MV-4-11 (cell line): ENCODE measurements at places on chromosomes 13 and 19.

DNA sequence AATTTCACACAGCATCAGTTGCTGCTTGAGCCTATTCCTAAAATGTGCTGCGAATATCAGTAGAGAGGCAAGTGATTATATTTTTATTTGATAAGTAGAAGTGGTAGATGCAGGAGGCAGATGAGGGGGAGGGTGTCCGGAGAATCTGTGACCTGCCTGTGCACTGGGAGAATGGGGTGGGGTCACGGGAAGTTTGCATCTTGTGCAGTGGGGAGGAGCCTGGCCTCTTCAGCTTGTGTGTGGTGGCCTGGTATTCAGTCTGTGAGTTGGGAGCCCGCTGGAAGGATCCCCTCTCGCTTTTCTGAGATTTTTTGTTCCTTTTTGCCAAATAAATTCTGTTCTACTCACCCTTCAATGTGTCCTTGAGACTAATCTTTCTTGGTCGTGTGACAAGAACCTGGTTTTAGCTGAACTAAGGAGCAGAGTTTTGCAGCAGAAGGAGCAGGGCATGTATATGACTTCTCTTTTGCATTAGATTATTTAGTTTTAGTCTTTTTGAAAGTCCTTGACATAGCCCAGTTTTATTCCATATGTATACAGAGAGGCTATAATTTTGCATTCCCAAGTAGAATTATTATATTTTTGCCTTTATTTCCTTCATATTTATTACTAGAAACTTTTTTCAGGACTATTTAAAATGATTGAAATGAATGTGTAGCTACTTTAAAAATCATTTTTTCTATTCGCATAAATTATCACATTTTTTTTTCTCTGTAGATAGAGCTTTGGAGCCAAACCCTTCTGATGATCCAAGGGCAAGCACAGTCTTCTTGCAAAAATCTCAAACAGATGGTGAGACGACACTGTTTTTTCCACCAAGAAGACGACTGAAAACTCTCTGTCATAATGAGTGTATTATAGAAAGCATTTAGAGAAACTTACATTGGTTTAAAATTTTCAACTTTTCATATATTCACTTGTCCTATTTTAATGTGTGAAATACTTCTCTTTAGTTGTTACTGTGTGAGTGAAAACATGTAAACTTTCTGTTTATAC, 1257.2 kb downstream of the UQCRFS1 start:
- DNase-seq, result no peak

- DNase-seq, result no peak
Observed at GRCh38 chr19:41415154-41415571, 12.0 kb downstream of the B3GNT8 start.

DNA sequence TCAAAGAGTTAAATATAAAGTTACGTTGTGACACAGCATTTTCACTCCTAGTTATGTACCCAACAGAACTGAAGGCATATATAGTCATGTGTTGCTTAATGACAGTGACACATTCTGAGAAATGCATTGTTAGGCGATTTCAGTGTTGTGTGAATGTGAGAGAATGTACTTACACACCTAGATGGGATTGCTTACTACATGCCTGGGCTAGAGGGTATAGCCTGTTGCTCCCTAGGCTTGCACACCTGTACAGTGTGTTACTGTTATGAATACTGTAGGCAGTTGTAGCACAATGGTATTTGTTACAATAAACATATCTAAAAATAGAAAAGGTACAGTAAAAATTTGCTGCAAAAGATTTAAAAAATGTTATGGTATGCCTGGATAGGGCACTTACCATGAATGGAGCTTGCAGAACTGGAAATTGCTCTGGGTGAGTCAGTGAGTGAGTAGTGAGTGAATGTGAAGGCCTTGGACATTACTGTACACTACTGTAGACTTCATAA, 89.2 kb downstream of the DHRS12 start:
- peak; percentile 85 for DNase-seq

GRCh38 chr13:38951525-38952313, 38.9 kb downstream of the STOML3 start:
- no peak for DNase-seq

DNA sequence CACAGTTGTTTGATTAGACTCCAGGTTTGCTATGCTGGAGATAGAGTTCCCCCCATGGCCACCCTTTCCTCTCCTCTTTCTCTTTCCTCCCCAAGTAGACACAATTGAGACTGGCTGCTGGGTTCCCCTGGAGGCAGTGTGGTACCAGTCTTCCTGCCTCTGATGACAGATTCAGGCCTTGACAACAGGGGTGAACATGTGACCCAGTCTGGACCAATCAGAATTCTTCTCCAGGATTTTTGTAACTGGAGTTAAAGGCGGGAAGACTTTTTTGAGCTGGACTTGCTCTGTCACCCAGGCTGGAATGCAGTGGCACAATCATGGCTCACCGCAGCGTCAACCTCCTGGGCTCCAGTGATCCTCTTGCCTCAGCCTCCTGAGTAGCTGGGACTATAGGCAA, 48.7 kb downstream of the CCNE1 start:
- peak; percentile 42 for DNase-seq

DNA sequence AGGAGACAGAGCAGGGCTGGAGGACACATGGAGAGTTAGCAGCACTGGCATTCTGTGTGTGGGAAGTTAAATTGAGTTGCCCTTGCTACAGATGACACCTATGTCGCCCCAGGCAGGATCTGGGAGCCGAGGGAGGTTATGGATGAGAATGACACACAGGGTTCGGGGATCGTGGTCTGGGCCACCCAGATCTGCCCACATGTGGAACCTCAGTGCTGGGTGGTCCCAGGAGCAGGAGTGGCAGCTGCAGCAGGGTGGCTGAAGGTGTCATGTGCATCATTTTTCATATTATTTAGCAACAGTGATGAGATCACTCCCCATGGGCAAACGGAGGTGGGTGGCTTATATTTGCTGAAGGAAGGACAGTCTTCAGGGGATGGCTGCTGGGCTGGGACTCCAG, 3.2 kb downstream of the IL17D start:
- DNase-seq, result no peak

DNA sequence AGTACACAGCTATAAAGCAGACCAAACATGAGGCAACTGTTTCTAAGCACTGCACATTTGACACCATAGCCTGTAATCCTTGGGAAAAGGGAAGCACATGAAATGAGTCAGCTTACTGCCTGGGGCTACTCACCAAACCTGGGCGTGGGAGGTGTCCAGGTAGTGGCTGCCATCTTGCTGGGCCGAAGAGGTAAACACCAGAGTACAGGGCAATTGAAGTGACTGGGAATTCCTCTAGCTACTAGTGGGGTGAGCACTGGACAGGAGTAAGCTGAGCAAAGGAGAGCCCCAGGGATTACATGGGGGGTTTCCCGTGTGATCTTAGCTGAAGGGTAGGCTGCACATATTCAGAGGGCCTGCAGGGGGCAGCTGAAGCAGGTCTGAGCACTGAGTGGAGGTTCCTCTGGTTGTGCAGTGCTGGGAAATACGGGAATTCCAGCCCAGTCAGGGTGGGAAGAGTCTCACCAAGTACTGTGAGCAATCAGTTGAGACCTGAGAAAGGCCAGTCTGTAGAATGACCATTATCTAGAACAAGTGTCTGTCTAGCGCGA, 140.5 kb downstream of the SLC7A1 start:
- DNase-seq, result peak; percentile 3

DNA sequence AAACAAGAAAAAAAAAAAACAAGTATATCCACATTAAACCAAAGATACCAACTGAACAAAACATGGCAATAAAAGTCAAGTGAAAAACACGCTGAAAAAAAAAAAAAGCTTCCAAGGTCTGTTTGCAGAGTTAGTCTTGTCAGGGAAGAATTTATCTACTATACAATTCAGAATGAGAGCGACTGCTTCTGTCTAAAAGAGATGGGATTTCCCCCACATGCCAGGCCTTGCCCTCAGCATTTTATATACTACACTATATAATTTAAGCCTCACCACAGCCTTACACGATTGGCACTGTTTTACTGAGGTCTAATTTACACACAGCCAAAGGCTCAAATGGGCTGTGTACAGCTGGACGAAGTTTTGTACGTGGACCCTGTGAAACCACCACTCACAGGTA, 67.3 kb downstream of the FOXO1 start:
- DNase-seq, result no peak

GRCh38 chr19:39193803-39194202, 3.0 kb upstream of the NCCRP1 start:
- no peak for DNase-seq

DNA sequence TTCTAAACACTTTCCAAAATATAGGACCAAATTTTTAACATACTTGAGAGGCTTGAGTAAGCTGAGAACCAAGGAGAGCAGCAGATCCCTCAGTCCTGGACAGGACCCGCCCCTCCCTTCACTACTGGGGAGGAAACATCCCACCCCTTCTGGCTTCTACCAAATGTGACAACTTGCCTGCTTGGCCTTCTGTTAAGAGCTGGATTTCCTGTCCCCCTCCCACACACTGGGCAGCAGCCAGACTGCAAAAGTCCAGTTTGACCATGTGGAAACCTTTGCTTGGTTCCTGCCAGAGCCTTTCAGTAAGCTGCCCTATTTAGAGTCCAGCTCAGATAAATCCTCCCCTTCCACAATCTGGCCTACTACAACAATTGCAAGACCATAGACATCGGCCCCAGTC, 84.3 kb downstream of the FGF14 start:
- DNase-seq, result no peak

GRCh38 chr13:77511552-77511951, 24.0 kb upstream of the SCEL start:
- no peak for DNase-seq

DNA sequence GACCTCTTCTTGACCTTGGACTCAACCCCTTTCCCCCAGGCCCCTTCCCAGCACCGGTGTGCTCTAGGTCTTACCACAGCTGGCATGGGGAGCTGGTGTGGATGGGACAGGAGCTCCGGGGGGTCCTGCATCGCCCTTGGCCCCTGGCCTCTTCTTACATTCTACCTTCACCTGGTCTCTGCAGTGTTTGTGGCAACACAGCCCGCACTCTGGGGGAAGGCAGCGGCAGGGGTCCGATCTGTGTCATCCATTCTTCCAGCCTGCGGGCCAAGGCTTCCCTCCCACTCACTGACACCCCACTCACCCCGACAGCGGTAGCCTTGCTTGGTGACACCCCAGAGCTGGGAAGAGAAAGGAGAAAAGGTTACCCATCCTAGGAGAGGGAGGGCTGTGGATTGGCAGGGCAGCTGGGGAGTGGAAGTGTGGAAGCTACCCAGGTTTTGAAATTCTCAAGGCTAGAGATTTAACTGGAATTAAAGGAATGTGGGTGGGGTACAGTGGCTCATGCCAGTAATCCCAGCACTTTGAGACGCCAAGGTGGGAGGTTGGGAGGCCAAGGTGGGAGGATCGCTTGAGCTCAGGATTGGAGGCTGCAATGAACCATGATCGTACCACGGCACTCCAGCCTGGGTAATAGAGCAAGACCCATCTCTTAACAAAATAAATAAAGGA, 8.3 kb downstream of the FAM98C start:
- DNase-seq, result no peak

GRCh38 chr13:21453387-21454081, 5.6 kb downstream of the ZDHHC20 start:
- no peak for DNase-seq

GRCh38 chr13:70249332-70250064, 141.2 kb upstream of the KLHL1 start:
- DNase-seq, result no peak

GRCh38 chr19:792306-792885, 4.9 kb upstream of the PTBP1 start:
- DNase-seq, result no peak

- no peak for DNase-seq
Observed at GRCh38 chr19:49339301-49340068, 4.3 kb downstream of the CD37 start.

GRCh38 chr19:28963486-28964250, 249.3 kb downstream of the UQCRFS1 start:
- DNase-seq, result no peak

DNA sequence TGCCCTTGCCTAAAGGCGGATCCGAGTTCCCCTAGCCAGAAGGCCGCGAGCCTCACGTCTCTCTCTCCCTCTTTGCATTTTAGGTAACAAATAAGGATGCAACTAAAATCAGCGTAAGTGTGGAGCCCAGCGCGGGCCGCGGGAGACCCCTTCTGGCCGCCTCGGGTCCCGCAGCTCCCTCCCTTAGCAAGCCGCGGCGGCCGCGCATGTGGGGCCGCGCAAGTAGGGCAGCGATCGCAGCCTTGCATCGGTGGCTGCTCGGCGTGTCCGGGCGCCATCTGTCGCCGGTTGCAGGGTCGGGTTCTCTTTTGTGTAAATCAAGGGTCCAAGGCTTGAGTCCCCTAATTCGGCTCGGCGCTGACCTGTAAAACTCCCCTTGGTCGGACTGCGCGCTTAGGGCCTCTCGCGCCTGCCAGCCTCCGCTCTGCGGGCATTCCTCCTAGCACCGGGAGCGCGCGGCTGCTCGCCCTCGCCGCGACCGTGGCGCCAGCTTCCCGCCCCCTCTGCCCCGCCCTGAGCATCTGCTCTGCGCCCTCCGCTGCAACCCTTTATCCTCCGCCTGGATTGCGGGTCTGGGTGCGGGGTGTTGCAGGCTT, 2.7 kb downstream of the VSTM2B start:
- peak; percentile 24 for DNase-seq
